ENCODE measurements at places on chromosomes 13 and 19. TPM values are rescaled to one million over a fixed set of nuclear protein-coding genes. Genes with fewer than 3 reads are reported as not detected.

Gene KIR2DL3
- not detected for total RNA-seq

Gene LPAR6
- total RNA-seq, result 15.5 TPM

Gene FUT3
- total RNA-seq, result 0.85 TPM

Gene CCDC9
- 68.5 TPM for total RNA-seq

Gene ZNF177
- total RNA-seq, result 1.6 TPM

- no peak overlapping the region for H3K27ac ChIP-seq
- H3K27me3 ChIP-seq, result no peaks in the 10 kb centered on the region
- no peaks in the 10 kb centered on the region for H3K36me3 ChIP-seq
- H3K4me1 ChIP-seq, result peaks cover 5% of the 10 kb centered on the region
These were observed 435.1 kb downstream of the FOXO1 start for GRCh38 chr13:40231311-40231710.

DNA sequence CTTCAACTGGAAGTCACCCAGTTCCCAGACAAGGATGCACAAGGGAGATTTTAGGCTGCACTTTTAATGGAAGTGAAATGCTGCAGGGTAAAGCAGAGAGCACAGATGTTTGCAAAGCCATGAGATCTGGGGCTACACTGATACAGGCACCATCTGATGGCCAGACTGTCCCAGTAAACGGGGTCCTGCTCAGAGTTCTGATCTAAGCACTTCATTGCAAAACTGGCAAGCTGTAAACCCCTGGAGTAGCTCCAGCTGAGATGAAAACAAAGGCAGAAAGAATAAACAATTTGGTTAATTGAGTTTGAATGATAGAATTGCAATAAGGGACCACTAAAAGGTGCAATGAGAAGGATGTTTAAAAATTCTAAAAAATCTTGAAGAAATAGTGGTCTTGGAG, 197.1 kb downstream of the OXGR1 start:
- no peak overlapping the region for H3K27ac ChIP-seq
- H3K36me3 ChIP-seq, result no peaks in the 10 kb centered on the region
- H3K4me1 ChIP-seq, result no peaks in the 10 kb centered on the region
- H3K27me3 ChIP-seq, result no peaks in the 10 kb centered on the region

DNA sequence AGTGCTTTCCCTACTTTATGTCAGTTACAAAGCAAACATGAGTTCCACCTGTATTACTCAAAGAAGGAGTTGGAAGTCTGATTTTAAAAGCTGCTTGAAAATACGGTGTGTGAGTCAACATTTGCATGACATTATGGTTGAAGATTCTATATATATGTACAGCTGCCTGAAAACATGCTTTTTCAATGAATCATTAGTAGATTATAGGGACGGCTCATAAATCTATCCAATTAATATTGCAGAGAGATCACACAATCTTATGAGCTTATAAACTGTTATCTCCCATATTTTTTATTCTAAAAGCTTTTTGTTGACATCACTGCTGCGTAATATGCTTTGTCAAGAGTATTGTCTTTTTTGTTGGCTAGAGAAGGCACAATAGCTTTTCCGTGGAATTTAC, 873.8 kb downstream of the SLITRK6 start:
- H3K36me3 ChIP-seq, result no peaks in the 10 kb centered on the region
- no peak for DNase-seq
- no peaks in the 10 kb centered on the region for H3K4me1 ChIP-seq
- H3K27me3 ChIP-seq, result no peaks in the 10 kb centered on the region
- H3K4me3 ChIP-seq, result no peak overlapping the region
- no peak overlapping the region for H3K27ac ChIP-seq

DNA sequence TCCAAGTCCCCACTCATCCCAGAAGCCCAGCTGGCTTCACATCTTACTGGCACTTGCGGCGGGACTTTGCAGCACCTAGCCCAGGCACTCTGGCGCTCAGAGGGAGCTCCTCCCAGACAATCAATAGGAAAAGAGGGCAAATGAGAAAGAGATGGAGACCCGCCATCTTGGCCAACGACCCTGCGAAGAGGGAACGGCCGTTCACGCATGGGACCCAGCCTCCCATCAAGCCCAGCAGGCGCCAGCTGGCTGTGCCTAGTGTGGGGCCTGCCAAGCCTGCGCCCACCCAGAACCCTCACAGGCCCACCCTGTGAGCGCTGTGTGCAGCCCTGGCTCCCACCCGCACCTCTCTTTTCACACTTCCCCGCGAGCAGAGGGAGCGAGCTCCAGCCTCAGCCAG, 317.8 kb upstream of the SPRY2 start:
- H3K4me1 ChIP-seq, result no peaks in the 10 kb centered on the region
- DNase-seq, result no peak
- H3K36me3 ChIP-seq, result no peaks in the 10 kb centered on the region
- H3K27me3 ChIP-seq, result no peaks in the 10 kb centered on the region

Measured in CD4-positive, alpha-beta T cell (primary cell).